ENCODE measurements at places on chromosomes 1 and 21.

- DNase-seq, result no peak
These were observed 202.7 kb upstream of the FOXD3 start for GRCh38 chr1:63119575-63120155.

GRCh38 chr1:110765640-110766335 is 91.0 kb upstream of the KCNA3 start:
- DNase-seq, result no peak

- no peak for DNase-seq
These were observed 1018.5 kb downstream of the ADGRL2 start for GRCh38 chr1:82819234-82819633.

- no peak for DNase-seq
These were observed 57.7 kb downstream of the SCMH1 start for GRCh38 chr1:41184446-41184845.

- DNase-seq, result no peak
These were observed 22.2 kb upstream of the RSPO1 start for GRCh38 chr1:37656881-37657280.

- no peak for DNase-seq
These were observed 18.2 kb upstream of the MSTO1 start for GRCh38 chr1:155591770-155592169.

GRCh38 chr1:97630948-97631347 is 289.9 kb downstream of the DPYD start:
- peak; percentile 44 for DNase-seq

DNA sequence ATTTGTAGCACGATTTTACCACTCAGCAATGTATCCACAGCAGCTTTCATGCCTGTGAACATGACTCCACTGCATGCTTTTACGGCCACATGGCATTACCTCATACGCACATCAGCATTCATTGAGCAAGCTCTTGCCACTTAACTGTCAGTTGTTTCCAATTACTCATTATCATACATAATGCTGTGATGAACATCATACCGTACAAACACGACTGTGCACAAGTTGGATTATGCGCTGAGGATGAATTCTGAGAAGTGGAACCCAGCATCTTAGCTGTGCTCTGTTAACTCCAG is 9.6 kb downstream of the UMODL1 start:
- no peak for DNase-seq

DNA sequence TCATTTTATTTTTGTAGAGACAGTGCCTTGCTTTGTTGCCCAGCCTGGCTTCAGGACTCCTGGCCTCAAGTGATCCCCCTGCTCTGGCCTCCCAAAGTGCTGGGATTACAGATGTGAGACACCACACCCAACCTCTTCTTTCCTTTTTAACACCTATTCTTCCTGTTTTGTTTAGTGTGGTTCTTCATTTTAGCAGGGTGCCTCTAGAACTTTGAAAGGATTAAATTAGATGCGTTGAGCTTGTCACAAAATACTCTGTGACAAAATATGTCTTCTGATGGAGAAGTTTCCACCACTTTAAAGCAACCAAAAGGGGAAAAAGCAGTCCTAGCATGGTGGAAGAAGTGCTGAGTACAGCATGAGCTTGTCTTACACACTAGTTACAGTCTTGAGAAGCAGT is 42.0 kb downstream of the CDC14A start:
- DNase-seq, result no peak

DNA sequence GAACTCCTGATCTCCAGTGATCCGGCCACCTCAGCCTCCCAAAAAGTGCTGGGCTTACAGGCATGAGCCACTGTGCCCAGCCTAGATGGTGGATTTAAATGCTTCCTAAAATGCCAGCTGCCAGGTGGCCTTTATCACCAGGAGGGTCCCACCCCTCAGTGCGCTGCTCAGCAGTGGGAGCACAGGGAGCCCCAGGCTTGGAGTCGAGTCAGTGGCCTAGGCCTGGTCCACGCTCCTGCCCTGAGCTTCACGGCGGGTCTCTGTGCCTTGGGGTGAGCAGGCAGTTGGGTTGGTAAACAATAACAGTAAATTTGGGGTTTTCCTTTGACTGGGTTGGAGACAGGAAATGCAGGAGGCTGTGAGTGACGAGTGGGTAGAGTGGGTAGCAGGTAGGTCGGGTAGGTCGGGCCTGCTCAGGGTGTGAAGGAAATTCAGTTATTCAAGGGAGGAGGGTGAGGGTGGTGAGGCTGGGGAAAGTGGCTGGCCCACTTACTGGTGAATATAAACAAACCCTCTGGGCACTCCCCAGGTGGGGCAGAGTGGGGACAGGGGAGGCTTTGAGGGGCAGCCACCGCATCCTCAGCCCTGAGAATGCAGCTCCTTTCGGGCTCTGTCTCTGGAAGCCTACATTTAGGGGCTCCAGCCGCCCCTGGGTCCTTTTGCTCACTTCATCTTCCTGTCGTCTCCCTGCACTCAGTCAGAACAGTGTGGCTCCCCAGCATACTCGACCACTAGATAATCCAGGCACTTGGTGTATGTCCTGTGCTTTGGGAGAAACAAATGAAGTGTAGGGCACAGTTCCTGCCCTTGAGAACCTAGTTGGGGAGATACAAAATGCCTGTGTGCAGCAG is 33.5 kb upstream of the IL19 start:
- DNase-seq, result no peak
